ENCODE measurements at places on chromosomes 3 and 15.

DNA sequence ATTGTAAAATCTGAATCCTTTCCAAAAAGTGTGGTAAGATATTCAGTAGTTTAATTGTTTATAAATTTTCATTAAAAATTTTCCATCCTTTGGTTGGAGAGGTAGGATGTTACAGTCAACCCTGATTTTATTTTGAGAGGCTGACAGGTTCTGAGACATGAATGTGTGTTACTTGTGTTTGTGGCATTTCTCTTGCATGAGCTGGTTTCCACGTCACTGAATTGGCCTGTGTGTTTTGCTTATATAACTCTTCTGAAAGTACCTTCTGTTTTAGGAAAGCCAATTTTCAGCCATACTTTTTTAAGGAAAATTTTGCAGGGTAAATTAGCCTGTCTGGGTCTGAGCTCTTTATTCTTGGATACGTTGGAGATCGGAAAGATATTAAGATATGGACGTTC is 30.7 kb downstream of the PXYLP1 start:
- DNase-seq: no peak

GRCh38 chr15:65418596-65418995 is 4.2 kb downstream of the IGDCC4 start:
- no peak for DNase-seq

DNA sequence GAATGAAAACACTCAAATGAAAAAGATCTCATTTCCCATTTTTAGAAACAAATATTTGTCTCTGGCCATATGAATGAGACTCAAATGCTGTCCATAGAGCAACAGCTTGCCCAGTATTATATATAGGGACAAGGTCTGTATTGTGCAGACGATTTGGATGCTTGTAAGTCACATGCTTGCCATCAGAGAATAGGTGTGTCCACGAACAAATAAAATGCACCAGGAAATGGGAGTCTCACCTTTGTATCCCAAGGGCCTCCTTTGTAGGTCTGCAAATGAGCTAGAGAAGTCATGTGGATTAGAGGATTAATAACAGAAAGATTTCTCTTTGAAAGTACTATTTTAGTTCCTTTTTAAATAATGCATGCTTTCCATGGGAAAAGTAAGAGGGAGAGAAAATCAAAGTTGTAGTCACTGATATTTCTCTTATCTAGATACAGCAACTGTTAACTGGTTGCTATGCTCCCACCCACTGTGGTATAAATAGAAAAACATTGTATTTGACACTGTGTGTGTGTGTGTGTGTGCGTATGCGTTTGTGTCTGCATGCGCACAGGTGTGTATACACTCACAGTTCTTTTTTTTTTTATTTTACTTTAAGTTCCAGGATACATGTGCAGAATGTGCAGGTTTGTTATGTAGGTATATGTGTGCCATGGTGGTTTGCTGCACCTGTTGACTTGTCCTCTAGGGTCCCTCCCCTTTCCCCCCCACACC is 383.4 kb upstream of the ARRDC4 start:
- DNase-seq: no peak

DNA sequence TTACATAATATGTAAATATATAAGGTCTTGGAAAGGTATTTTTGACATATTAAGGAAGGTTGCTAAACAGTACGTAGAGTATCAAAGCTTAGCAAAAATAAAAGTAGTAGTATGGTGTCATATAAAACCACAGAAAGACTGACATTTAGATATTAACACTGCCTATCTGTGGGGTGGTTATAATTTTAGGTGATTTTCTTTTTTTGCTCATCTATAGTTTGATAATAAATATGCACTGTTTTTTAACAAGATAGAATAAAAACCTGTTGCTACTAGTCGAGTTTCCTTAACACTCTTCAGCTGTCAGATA is 40.7 kb downstream of the ETV5 start:
- DNase-seq: no peak

- no peak for DNase-seq
Observed at GRCh38 chr3:177427540-177427939, 230.3 kb upstream of the TBL1XR1 start.

GRCh38 chr15:40217166-40217824 is 21.6 kb upstream of the PAK6 start:
- DNase-seq: peak; percentile 85

DNA sequence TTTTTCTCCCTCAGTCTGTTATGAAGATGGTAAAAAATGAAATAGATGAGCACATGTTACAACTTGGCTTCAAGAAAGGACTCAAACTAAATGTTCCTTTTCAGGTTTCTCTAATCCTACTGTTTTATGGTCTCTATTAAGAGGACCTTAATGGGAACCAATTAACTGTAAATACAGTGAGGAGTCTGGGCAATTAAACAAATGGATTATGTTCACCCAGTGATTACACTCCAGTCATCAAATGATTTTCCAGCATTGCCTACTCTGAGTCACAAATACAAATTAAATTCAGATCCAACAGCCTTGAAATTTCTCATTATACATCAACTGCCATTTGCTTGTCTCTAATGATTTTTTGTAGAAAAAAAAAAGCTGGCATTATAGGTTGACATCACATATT is 129.2 kb downstream of the NEK10 start:
- no peak for DNase-seq

- DNase-seq: peak; percentile 68
Observed at GRCh38 chr15:64430000-64430735, 30.2 kb upstream of the ZNF609 start.

DNA sequence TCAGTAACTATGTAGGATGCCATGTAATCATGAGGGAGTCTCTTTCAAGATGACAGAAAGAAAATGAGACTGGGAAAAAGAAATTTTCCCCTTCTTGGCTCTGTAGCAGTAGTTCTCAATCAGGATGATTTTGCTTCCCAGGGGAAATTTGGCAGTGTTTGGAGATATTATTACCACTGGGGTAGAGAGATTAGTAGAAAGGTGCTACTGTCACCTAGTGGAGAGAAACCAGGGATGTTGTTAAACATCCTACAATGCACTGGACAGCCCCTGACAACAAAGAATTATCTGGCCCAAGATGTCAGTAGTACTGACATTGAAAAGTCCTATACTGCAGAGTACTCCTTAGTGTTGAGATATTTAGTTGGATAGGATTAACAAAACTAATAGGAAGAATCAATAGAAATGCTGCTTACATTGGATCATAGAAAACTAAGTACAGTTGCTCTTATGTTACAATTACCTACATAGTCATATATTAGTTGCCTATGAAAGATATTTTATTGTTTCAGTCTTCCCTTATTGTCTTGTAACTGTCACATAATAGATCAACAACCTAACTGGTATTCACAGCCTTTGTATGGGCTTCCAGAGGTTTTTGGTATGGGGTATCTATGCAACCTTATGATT is 433.3 kb downstream of the RAP2B start:
- DNase-seq: peak; percentile 27

GRCh38 chr3:47342151-47342550 is 38.7 kb upstream of the PTPN23 start:
- no peak for DNase-seq

DNA sequence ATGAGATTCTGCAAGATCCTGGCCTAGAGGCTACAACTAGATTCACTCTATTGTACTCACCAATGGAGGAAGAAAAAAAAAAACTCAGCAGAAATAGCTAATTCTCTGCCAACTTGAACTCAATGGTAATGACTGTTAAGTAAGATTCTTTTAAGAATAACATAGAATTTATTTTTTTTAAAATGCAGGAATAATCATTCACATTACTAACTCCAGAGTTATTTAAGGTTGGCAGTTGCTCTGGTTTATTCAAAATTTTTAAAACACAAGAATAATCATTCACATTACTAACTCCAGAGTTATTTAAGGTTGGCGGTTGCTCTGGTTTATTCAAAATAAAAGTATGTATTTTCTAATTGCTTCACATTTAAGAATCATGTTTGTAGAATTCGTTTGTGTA is 1071.9 kb downstream of the IGSF11 start:
- no peak for DNase-seq
